Stimulated activated CD8-positive, alpha-beta memory T cell treated with anti-CD3 and anti-CD28 coated beads, Interleukin-2, amount 100 ng/mL, for 1 hour (primary cell): ENCODE measurements at places on chromosomes 5 and 9.

GRCh38 chr5:34412736-34413135, 243.4 kb upstream of the RAI14 start:
- DNase-seq = no peak

GRCh38 chr5:150393096-150393645, 19.5 kb downstream of the CD74 start:
- no peak for DNase-seq

DNA sequence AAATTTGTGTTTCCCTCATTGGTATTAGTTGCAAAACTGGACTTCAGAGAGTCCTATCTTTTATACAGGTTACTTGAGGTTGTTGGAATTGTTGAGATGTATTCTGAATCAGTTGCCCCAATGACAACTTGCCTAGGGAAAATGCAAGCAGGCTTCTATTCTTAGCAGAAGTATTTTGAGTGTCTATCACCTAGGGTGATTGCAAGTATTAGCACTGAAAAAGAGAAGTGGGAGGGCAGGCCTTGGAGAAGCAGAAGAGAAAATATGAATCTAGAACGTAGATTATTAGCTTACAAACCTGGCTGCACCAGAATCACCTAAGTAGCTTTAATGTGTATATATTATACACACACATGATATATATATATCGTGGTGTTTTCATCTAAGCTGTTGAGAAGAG, 43.2 kb downstream of the ADAMTS12 start:
- DNase-seq = no peak

DNA sequence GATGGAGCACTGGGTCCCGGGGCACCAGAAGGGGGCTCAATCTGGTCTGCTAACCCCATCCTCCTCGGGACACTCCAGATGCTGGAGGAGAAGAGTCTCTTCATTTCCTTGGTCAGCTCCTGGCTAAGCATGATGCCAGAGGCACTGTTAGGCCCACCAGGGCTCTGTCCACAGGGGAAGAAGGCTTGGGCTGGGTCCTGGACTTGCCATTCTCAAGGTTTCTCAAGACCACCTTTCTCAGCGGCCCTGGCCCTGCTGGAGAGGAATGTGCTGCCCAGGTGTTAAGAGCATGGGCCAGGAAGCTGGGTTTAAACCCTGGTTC, 7.9 kb downstream of the SH2D3C start:
- no peak for DNase-seq

DNA sequence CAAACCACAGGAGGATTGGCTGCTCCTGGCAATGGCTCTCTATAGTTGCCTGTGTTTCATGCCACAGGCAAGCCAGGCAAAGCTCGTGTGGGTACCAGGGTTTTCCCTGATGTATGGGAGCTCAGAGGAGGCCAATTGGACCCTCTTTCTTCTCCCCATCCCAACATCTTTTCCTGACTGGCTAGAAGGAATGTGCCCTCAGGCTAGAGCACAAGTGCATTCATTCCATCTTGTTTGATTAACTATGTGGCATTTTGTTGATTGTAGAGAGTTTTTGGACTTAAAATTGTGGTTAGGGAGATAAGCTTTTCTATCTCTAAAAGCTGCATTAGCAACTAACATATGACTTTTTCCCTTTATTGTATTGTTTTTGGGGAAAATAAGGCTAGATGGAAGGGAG, 561.3 kb downstream of the PSAT1 start:
- DNase-seq = no peak

- DNase-seq = no peak
Measured at GRCh38 chr5:151686674-151687407, at the start of gene SPARC. Gene SPARC (minus strand): TSS chr5:151686915. CDS start chr5:151676188, 10,727 bp downstream.

GRCh38 chr5:14039063-14039462, 94.6 kb upstream of the DNAH5 start:
- no peak for DNase-seq

- DNase-seq = no peak
Measured at GRCh38 chr9:93578844-93579243, 2.5 kb downstream of the PHF2 start.

DNA sequence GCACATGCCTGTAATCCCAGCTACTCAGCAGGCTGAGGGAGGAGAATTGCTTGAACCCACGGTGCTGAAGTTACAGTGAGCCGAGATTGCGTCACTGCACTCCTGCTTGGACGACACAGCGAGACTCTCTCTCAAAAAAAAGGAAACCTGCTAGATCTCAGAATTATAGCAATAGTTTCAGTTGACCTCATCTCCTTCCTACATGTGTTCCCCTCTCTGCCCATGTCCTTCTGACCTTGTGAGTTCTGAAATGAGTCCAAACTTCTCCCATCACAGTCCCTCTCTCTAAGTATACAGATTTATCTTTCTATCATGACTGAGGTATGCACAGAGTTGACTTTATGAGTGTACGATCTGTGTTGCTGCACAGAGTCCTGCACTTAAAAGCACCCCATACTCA, 44.6 kb upstream of the SHOC1 start:
- DNase-seq = no peak

DNA sequence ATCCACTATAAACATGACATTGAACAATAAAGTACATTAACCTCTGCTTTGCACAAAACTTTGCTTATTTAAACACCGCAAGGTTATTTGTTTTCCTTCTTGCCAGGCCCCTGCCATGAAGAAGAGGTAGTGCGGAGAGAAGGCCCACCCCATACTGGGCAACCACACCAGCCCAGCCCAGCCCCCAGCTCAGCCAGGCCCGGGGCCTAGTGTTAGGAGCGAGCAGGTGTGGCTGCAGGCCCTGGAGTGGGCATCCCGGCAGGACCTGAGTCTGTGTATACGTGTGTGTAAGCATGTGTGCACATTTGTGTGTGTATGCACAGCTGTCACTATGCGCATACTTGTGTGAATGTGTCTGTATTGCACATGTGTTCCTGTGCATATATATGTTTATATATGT, 90.4 kb upstream of the MVB12B start:
- no peak for DNase-seq

- DNase-seq = no peak
Measured at GRCh38 chr5:79771387-79771786, 81.8 kb downstream of the CMYA5 start.

DNA sequence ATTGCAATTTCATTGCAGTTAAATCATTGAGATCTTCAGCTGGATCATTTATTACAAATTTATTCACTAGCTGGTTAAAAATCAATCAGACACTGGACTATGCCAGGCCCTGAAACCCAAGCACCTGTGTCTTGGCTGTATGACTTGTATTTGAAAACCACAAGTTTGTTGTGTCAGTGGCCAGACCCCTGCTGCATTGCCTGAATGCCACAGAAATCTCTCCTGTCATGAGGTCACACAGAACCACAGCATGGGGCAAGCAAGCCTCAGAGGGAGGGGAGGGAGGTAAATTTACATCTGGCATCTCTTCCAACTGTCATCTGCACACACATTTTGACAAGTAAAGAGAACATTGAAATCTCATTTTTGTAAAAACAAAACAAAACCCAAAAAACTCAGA, 90.0 kb downstream of the ARRDC3 start:
- DNase-seq = no peak

GRCh38 chr9:115694014-115694413, 459.6 kb upstream of the PAPPA start:
- no peak for DNase-seq

DNA sequence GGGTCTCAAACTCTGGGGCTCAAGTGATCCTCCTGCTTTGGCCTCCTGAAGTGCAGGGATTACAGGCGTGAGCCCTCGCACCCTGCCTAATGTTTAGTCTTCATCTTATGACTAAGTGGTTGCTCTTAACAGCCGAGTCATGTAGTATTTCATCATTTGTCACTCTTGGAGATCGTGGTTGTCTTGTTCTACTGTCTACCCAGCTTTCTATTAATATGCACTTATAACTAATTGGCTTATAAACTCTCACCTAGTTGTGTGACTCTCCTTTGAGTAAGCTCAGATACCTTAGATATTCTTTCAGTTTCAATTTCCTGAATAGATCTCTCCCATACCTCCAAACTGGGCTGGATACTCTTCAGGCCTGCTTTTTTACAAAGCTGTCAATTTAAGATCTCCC, 19.9 kb downstream of the SLC44A1 start:
- no peak for DNase-seq

- no peak for DNase-seq
Measured at GRCh38 chr5:163190784-163191183, 246.6 kb upstream of the CCNG1 start.

GRCh38 chr5:60829490-60830266, 14.4 kb downstream of the ELOVL7 start:
- no peak for DNase-seq

DNA sequence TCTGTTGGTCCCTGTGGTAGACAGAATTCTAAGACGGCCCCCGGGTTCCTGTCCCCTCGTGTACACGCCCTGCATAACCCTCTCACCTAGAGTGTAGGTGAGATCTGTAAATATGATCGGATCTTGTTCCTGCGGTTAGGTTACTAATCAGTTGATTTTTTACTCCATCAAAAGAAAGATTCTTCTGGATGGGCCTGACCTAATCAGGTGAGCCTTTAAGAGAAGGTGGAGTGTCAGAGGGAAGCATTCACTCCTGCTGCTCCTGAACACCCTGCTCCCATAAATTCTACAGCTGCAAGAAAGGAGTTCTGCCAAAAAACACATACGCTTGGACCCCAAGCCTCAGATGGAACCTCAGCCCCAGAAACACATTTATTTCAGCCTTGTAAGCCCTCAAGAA, 15.6 kb upstream of the FUBP3 start:
- DNase-seq = no peak

GRCh38 chr9:23643656-23644258, 182.3 kb downstream of the ELAVL2 start:
- DNase-seq = no peak

- DNase-seq = peak; percentile 9
Measured at GRCh38 chr5:131209506-131210150, 38.9 kb downstream of the LYRM7 start.

- no peak for DNase-seq
Measured at GRCh38 chr5:53560028-53560427, 411 bp upstream of the NDUFS4 start.

GRCh38 chr9:137380606-137381005, 42.4 kb downstream of the EXD3 start:
- DNase-seq = no peak

GRCh38 chr5:170788626-170789304, 5.2 kb downstream of the GABRP start:
- DNase-seq = no peak

GRCh38 chr9:134634176-134634575, 7.4 kb upstream of the COL5A1 start:
- no peak for DNase-seq

- no peak for DNase-seq
Measured at GRCh38 chr9:82404196-82404870, 415.8 kb downstream of the SPATA31D1 start.

- no peak for DNase-seq
Measured at GRCh38 chr9:111514967-111515366, 10.0 kb upstream of the ZNF483 start.

- no peak for DNase-seq
Measured at GRCh38 chr5:94577466-94578245, 40.7 kb downstream of the KIAA0825 start.

- no peak for DNase-seq
Measured at GRCh38 chr5:16666883-16667398, 50.1 kb upstream of the RETREG1 start.

GRCh38 chr9:35906923-35907699, 1.1 kb downstream of the HRCT1 start:
- DNase-seq = no peak

- DNase-seq = no peak
Measured at GRCh38 chr9:87076825-87077224, 129.5 kb upstream of the GAS1 start.

GRCh38 chr9:114930056-114930812, at the start of gene TNFSF8:
Gene TNFSF8 (minus strand): TSS chr9:114930591. CDS start chr9:114930303, 288 bp downstream.
- DNase-seq = peak; percentile 36

DNA sequence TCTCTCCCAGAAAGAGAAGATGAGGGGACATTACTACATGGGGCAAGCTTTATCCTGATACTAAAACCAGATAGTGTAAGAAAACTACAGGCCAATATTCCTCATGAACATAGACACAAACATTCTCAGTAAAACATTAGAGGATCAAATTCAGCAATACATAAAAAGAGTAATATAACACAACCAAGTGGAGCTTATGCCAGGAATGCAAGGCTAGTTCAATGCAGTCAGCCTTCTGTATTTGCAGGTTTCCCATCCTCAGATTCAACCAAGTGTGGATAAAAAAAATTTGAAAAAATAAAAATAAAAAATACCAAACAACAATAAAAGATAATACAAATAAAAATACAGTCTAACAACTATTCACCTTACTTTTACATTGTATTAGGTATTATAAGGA, 31.3 kb downstream of the CCDC69 start:
- DNase-seq = no peak

DNA sequence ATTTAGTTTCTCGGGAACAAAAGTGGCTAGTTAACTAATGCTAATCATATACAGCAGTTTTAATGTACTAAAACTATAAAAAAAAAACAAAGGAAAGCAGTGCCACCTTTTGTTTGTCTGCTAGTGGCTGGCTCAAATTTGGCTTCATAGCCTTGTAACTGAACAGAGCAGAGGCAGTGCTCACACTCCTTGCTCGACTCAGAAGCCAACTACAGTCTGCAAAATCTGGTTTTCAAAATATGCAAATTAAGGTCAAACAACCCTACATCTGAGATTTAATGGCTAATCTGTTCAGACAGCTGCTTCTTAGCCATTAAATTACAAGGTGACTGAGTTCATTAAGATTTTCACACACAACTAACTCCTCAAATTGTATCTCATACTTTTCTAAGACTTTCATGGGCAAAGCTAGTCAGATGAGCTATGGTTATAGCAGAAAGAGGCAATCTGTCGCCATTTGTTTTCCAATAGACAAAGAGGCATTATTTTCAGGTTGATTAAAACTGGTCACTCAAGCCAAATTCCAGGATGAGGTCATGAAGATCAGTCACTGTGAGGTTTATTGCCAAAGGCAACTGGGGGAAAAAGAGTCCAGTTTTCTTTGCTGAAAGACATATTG, 56.8 kb upstream of the EPB41L4A start:
- no peak for DNase-seq

- no peak for DNase-seq
Measured at GRCh38 chr5:141475625-141476131, at the start of gene PCDHGC3. Gene PCDHGC3 (plus strand): TSS chr5:141475966. CDS start chr5:141476117, 151 bp downstream.

GRCh38 chr9:87548159-87548558, 50.5 kb downstream of the DAPK1 start:
- no peak for DNase-seq
